ENCODE measurements at places on chromosomes 16 and 17.

- DNase-seq, result no peak
Measured at GRCh38 chr16:52066962-52067361, 480.0 kb downstream of the TOX3 start.

GRCh38 chr16:87320510-87321227 lies 3.5 kb upstream of the C16orf95 start:
- no peak for DNase-seq

DNA sequence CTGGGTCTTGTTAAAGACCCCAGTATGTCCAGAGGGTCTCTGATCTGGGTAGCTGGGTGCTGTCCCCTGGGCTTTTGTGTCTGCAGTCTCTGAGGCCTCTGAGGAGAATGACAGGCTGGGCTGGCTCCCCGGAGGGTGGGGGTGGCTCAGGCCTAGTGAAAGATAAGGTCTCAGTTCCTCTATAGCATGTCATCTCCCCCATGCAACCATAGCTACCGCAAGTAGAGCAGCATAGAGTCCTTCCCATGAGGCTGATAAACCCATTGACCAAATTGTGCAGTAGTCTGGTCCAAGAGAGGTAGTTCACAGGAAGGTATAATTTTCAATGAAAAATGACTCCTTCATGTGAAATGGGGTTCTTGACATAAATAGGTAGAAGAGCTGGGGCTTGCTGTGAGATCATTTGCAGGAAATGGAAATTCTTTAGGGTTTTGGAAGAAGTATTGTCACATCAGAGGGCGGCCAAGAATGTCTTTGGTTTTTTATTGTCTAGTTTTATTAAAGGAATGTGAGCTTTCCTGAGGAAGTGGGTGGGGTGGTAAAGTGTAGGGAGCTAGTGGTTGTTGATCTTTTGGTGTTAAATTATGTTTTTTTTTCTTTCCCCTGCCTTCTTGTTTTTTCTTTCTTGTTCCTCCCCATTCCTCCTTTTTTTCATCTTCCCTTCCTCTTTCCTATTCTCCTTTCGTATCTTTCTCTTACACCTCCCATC lies 21.0 kb downstream of the SLC7A6OS start:
- DNase-seq, result no peak

DNA sequence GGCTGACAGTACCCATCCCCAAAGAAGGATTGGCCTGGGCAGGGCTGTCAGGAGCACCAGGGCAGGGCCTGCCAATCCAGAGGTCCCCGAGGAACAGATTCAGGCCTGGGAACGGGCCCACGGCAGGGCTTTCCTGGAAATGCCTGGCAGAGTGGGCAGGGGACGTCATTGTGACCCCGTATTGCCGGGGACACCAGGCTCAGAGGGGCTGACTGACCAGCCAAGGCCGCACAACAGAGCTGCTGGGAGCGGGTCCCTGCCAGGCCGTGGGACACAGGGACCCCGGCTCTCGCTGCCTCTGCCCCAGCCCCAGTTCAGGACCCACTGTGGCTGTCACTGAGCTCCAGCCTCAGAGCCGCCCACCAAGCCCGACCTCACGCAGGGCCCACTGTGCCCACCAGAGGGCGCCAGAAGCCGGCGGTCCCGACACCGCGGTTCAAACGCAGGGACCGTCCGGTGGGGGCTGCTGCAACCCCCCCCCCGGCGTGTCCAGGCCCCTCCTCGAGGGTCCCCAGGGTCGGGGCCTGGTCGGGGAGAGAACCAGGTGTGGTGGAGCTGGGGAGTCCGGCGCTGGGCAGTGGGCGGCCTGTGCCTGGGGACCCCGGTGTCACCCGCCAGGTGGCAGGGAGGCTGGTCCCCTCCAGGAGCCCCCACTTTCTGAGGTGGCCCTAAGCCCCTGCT lies 15.2 kb upstream of the SSTR5 start:
- no peak for DNase-seq

- DNase-seq, result no peak
Measured at GRCh38 chr16:85620374-85620773, 7.3 kb downstream of the GSE1 start.

DNA sequence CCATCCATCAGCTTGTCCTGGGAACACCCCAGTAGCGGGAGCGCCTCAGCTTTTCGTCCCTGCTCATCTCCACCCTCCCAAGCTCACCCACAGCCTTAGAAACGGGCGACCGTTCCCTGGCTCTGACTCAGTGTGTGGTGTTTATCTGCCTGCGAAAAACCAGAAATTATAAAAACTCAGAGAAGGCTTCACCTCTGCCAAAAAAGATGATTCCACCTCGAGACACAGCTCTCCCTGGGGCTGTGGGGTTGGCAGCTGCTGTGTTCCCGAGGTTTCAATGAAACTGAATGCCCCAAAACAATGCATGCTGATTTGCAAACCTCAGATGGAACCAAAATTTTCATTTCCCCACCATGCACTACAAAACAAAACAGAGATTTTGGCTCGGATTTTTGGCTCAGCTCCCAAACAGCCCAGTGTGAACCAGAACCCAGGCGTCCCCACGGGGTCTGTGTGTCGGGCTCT lies 62.4 kb upstream of the MED9 start:
- DNase-seq, result no peak

- no peak for DNase-seq
Measured at GRCh38 chr17:74571621-74572270, 4.4 kb upstream of the CD300H start.

DNA sequence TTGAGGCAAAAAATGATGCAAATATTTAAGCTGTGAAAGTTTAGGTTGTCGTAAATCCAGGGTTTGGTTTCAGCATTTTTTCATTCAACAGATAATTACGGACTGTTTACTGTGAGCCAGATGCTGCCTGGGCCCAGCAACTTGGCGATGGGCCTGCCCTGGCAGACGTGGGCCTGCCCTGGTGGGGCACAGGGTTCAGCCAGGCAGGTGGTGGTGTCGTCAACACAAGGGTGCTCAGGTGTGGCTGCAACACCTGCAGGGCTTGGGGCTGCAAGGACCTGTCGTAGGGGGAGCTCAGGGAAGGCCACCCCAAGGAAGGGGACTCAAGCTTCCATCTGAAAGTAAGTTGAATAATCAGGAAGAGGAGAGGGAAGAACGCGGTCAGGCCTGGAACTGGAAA lies 15.1 kb downstream of the ZC3H18 start:
- DNase-seq, result no peak

DNA sequence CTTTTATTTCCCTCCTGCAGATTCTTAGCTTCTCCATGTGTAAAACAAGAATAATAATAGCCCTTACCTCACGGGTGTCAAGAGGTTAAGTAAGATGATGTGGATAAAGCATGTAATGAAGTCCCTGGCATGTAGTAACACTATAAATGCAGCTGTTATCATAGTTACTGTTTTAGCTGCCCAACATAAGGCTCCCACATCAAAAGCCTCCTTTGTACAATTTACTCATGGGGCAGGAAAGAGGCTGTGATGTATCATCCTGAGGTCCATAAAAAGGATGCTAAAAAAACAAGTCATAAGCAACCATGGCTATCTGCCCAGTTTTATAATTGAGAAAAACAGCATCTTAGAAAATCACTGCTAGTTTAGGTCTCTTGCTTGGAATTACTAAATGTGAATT lies 339.7 kb downstream of the CA10 start:
- DNase-seq, result no peak

DNA sequence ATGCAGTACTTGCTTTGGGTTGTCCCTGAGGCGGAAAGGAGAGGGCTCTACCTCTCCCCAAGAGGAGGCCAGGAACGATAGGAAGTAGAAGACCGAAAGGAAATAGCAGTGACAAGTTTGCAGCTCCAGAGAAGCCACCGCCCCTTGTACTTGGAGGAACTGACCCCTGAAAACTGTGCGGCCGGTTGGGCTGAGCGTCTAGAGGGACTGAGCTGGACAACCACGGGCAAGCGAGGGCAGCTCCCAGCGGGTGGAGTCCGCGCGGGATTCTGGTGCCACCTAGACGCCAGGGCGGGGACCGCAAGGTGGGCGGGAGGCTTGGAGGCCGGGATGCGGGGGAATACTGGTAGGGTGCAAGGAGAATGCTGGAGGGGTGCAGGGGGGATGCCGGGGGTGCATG lies 1.3 kb upstream of the SLC6A4 start:
- DNase-seq, result peak; percentile 84

DNA sequence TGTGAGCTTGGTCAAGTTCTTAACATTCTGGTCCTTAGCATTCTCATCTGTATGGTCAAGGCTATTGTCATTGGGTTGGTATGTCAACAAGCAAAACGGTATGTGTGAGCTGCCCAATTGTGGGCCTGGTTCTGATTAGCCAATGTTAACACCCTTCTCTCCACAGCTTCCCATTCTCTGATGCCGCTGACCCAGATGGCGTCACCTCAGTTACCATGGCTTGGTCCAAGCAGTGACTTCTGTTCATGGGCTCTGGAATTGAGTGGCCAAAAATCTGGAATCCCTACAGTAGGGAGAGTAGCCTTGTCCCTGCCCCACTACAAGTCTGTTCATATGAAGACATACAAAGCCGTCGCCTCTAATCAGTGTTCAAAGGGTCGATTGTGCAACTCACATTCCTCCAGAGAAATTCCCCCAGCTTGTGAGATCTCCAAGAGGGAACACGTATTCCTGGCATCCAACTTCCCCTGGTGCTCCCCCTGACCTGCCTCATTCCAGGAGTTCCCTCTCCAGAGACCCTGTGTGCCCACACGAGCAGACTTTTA lies 15.8 kb downstream of the TMEM98 start:
- peak; percentile 51 for DNase-seq

DNA sequence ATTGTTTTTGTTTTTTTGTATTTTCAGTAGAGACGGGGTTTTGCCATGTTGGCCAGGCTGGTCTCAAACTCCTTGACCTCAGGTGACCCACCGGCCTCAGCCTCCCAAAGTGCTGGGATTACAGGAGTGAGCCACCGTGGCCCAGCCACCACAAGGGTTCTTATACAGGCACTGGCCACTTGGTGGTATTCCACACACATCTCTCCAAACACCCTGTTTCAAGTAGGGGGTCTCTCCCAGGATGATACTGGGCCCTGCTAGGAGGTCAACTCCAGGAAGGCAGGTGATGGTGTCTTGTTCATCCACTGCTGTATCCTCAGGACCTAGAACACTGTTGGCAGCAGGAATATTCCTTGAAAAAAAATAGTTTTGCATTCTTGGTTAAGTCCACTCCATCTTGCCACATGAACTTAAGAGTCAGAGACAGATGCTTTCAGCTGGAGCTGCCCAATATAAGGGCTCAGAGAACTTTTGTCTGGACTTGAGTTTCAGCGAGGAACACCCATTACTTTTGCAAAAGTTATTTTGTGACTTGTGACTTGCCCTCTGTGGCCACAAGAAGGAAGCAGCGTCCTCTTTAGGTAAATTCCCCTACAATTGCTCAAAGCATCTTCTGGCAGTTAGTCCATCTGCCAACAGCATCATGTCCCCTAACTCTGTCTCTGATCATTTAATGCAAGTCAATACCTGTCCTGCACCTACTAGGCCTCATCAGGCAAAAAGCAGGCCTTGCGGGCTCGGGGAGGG lies 7.4 kb upstream of the EEF2K start:
- DNase-seq, result no peak

DNA sequence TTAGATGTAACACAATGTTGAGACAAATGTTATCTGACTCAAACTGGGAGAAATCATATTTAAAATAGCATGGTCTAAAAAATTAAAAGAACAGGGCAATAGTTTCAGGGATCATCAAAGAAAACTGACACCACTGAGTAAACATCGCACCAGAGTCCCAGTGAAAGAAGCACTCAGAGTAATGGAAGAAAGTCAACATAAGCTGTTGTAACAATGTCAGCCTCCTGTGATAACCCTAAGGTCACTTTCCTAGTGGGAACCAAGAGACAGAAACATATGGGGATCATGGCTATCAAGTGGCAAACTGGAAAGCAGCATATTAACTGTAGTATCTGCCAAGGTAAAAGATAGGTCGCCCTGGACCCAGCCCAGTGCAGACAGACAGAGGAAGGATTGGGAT lies 160.8 kb downstream of the CA10 start:
- DNase-seq, result no peak

GRCh38 chr17:36742267-36743000 lies 141.1 kb downstream of the MRM1 start:
- peak; percentile 63 for DNase-seq

Data from ELF-1 (cell line).